ENCODE measurements at places on chromosomes 16 and 17.

- DNase-seq: peak; percentile 99
Measured at GRCh38 chr17:55198690-55199370, 65.9 kb upstream of the HLF start.

GRCh38 chr17:64608571-64608981 is 53.5 kb downstream of the SMURF2 start:
- no peak for DNase-seq

- DNase-seq: no peak
Measured at GRCh38 chr16:67931712-67932461, at the start of gene CTRL. CTRL (minus strand) TSS chr16:67931862; CDS start chr16:67931852, 10 bp downstream.

DNA sequence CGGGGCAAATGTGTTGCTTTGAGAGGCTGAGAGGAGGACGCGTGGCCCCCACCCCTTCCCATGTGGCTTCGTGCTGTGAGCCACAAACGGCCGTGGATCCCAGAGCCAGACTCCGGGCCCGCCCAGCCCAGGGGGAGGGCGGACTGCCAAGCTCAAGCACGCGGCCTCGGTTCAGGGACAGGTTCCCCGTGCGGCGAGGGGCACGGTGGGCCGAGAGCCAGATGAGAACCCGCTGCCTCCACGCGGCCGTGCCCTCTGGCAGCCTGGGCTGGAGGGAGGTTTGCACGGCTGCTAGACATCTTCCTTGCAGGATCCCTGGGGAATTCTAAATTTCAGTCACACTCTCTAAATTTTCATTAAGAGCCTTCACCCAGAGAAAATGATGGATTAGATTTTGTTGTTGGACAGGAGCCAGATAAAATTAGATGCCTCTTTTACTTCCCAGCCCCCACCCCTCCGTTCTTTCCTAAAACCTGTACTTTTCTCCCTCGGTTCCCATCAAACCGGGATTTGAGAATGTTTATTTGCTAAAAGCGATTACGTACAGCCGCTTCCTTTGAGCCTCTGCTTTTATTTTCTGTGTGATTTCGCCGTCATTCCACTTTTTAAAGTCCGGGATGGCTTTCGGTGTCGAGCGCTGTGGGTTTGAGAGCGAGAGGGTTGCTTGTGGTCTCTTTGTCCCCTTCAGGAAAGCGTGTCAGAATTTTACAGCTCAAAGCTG is 25.0 kb upstream of the GNG13 start:
- no peak for DNase-seq

DNA sequence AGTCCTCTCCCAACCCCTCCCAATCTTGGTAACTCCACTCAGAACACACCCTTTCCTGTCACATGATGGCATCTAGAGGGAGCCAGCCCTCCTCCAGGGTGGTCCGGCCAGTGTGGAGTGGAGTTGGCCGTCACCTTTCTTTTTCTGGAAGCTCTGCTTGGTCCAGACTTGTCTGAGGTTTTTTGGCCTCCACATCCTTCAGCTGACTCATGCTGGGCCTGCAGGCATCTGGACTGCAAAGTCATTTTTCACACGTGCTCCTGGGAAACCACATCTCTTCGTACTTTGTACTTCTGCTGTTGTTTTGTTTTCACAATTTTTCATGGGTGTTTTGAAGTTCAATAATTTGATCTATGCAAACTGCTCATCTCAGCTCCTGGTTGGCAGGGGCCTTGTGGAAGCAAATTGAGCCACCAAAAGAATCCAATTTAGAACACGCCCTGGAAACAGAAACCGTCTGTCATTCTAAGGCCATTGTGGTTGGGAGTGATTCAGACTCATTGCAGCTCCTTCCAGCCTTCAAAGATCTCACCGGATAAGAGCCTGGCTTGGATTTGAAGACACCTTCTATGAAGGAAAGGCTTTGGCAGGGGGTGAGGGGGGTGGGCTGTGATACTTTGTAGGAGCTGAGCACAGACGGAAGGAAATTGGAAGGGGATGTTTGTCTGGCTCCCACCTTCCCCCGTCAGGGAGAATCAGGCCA is 42.4 kb upstream of the NF1 start:
- no peak for DNase-seq

DNA sequence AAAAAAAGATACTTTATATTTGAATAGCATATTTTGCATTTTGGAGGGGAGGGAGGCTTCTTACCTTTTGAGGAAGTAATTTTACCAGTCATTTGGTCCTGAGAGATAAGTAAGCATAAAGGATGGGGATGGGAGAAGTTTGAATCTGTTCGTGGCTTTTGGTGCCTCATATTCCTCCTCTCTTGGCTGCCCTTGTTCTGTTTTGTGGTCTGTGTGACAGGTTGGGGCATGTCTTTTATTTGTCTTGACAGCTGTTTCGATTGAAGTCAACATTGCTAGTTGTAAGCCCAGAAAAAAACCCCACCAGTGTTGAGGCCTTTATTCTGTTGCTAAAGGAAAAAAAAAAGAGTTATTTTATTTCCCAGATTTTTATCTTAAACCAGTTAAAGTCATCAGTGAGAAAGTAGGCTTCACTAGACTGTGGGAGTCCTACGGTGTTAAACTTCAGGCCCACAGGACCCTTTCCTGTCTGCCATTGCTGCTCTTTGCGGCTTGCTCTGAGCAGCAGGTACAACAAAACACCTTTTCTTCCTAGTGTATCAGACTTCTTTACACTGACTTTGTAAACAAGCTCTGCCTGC is 11.4 kb downstream of the SLC7A6 start:
- DNase-seq: peak; percentile 82

- no peak for DNase-seq
Measured at GRCh38 chr17:76642994-76643393, 563 bp downstream of the ST6GALNAC1 start.

DNA sequence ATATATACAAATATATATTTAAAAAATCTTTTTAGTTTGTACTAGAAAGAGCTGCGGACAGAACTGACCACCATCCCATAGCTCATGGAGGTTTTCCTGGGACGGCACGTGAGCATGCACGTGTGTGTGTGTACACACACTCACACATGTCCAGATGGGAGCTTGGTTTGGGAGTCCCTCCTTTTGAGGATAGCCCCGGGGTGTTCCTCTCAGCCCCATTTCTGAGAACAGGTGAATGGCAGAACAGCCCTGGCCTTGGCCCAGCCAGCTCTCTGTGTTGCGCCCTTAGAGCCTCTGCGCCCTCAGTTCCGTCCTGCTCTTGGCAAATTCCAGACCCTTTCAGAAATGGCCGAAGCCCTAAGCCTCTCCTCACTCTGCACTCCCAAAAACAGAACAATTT is 70.1 kb downstream of the AMFR start:
- DNase-seq: no peak

- no peak for DNase-seq
Measured at GRCh38 chr17:62723842-62724241, 84.3 kb downstream of the MARCHF10 start.

GRCh38 chr17:49031965-49032928 is 35.1 kb downstream of the IGF2BP1 start:
- DNase-seq: peak; percentile 74

DNA sequence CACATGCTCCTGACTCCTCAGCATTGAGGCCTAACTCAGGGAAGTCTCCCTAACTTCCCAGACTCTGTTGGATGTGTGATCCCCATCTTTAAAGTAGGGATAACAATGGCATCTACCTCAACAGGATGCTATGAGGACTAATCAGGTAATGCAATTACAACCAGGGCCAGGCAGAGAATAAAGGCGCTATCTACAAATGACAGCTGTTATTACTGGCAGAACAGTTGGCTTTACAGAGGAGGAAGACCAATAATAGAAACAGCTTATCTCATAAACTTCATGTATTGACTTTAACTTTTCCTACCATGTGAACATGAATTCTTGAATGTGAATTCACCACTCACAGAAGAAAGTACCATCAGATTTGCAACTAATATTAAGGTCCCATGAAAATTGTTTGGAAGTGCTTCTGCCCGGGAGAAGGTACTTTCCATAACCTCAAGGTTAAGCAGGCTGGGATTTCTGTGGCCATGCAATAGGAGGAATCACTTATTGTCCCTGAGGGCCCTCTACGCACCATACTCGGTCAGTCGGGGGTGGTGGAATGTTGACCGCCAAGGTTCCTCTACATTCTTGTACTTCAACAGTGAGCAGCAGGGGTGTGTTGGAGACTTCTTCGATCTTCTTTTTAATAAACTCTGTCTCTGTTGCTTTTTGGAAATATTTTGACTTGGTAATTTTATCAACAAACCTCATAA is 22.6 kb upstream of the ERN1 start:
- DNase-seq: peak; percentile 10

GRCh38 chr17:41913798-41914197 is 5.0 kb downstream of the ACLY start:
- no peak for DNase-seq

- peak; percentile 56 for DNase-seq
Measured at GRCh38 chr17:2435181-2435741, 34.4 kb upstream of the MNT start.

DNA sequence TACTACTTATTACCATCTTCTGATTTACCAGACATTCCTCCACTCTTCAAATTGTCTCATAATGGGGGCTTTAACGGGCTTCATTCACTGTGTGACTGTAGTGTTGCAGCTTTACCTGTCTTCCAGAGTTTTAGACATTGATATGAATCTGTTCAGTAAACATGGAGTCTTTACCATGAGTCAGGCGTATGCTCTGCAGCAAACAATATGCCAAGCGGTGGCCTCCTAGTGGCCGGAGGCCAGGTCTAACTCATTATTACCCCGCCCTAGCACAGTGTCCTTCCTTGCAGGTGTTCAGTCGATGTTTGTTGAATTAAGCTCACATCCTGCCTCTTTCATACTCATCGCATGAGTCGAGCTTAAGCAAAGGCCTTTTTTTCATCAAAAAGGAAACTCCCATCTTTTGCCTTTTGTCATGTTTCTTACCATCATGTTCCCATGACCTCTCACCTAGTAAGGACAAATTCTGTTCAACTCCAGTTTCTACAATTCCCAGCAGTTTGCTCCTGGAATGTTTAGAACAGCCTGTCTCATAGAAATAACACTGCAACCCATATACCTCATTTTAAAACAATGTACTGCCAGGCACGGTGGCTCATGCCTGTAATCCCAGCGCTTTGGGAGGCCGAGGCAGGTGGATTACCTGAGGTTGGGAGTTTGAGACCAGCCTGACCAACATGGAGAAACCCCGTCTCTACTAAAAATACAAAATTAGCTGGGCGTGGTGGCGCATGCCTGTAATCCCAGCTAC is 39.4 kb downstream of the TUBD1 start:
- DNase-seq: no peak

GRCh38 chr17:49370971-49371834 is 9.2 kb upstream of the ZNF652 start:
- no peak for DNase-seq

DNA sequence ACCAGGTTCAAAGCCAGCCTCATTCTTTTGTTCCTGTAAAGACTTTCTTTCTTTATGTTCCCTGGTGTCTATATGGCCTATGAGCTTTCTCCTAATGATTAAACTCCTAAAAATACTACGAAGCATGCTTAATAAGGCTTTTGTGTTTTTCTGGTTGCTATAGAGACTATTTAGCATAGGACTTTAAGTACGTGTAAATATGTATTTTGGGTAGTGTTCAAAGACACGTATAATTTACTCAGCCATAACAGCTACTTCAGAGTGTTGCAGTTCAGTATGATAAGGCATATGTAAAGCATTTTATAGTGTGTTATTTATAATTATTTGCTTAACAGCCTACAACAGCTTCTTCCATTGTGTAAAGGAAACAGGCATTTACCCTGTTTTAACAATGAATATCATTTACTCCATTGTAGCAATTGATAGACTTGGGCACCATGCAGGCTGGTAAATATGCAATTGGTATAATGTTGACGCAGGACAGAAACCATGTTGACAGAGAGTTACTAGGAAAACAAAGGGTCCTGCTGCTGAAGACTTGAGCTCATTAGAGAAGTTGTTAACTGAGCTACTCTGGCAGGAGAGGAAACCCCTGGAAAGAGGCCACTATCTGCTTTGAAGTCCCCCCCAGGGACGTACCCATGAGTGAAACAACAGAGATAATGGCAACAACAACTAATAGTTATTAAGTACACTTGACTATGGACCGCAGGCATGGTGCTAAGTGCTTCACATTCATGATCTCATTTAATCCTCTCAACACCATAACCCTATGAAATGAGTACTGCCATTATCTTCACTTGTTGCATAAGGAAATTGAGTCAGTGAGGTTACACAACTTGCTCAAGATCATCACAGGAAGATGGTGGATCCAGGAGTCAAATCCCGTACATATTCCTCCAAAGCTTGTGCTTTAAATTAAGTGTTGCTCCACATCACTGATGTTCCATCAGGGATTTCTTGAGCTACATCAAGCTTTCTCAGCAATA is 342.2 kb upstream of the DYNLRB2 start:
- DNase-seq: no peak

DNA sequence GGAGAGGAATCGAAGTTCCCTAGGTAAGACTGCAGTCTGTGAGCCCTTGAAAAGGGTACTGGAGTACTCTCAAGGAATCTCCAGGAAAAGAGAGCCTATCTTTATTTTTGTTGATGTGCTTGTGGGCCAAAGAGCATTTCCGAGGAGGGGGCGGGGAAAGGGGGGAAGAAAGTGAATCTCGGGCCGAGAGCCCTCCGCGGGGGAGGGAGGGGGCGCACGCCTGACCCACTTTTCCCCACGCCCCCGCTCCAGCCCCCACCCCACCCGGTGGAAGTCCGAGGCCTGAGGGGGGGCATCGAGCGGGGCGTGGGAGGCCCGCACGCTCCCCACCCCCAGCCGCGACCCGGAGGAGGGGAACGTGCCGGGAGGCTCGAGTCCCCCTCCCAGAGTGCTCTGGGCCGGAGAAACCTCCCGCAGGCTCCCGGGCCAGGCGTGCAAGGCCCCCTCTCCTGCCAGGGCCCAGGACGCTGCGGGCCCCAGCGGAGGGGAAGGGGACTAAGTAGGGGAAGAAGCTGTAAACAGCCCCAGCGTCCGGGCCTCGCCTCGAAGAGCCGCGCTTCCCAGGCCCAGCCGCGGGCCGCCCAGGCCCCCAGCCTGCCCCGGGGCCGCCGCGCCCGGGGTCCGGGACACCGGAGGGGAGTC is 444 bp downstream of the HELZ start:
- DNase-seq: no peak

- no peak for DNase-seq
Measured at GRCh38 chr16:1297018-1297696, 12.3 kb upstream of the UBE2I start.

- DNase-seq: no peak
Measured at GRCh38 chr16:79437764-79438751, 162.5 kb downstream of the MAF start.

DNA sequence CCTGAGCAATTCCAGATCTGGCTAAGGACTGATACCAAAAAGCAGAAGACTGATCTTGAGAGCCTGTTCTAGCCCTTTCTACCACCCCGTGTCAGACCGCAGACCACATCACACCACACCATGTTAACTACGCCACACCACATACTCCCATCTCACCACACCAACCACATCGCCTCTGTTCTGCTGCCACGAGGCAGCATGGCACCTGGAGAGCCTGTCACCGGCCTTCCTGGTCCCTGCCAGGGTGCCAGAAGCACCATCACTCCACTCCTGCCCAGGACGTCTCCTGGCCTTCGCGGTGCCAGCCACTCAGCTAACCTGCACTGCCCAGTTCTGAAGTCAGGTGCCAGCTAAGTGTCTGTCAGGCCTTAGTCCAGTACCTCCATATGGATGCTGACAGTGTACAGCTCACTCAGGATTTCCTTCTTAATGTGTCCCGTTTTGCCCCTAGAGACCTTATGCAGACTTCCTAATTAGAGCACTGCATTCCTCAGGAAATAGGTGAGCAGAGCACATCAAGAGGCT is 37.2 kb upstream of the BCAR1 start:
- DNase-seq: no peak
